Prostate gland (tissue), 2 donors: ENCODE measurements at places on chromosomes 13 and 19. TPM values are rescaled to one million over a fixed set of nuclear protein-coding genes. Genes with fewer than 3 reads are reported as not detected.

Gene SPART
- 41.9 TPM for total RNA-seq

Gene RPS5
- 1,184 TPM for total RNA-seq

Gene CCDC70
- total RNA-seq = not detected

Gene CD79A
- 0.59 TPM for total RNA-seq

Gene CDC16
- 37.7 TPM for total RNA-seq

Gene TGFBR3L
- total RNA-seq = 3.2 TPM

Gene ZNF497
- total RNA-seq = 11.0 TPM

Gene PLIN5
- total RNA-seq = 23.2 TPM

Gene SELENOV
- total RNA-seq = not detected
